Activated naive CD4-positive, alpha-beta T cell treated with anti-CD3 and anti-CD28 coated beads for 36 hours (primary cell): ENCODE measurements at places on chromosomes 3 and 15.

DNA sequence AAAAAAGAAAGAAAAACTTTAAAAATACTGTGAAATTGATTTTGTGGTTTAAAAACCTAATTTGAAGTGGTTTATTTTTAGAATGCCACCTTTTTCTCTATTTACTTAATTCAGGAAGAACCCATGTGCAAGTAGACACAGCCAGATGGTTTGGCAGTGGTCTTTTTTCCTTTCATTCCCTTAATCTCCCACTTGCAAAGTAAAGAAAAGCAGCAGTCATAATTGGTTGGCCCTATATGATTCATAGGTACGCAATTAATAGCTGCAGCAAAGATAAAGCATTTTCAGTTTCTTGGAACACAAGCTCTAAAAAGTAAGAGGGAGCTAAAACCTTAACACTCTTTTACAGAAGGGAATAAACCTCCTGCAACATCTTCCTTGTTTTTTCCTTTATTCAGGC is 115.3 kb downstream of the MECOM start:
- DNase-seq = no peak

GRCh38 chr15:100198442-100198841 is 143.3 kb downstream of the ADAMTS17 start:
- no peak for DNase-seq

DNA sequence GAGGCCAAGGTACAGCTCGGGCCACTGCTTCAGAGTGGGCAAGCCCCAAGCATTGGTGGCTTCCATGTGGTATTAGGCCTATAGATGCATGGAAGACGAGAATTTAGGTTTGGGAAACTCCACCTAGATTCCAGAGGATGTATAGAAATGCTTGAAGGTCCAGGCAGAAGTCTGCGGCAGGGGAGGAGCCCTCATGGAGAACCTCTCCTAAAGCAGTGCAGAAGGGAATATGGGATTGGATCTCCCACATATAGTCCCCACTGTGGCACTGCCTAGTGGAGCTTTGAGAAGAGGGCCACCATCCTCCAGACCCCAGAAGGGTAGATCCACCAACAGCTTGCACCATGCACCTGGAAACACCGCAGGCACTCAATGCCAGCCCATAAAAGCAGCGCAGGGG is 48.1 kb upstream of the XXYLT1 start:
- DNase-seq = peak; percentile 7

DNA sequence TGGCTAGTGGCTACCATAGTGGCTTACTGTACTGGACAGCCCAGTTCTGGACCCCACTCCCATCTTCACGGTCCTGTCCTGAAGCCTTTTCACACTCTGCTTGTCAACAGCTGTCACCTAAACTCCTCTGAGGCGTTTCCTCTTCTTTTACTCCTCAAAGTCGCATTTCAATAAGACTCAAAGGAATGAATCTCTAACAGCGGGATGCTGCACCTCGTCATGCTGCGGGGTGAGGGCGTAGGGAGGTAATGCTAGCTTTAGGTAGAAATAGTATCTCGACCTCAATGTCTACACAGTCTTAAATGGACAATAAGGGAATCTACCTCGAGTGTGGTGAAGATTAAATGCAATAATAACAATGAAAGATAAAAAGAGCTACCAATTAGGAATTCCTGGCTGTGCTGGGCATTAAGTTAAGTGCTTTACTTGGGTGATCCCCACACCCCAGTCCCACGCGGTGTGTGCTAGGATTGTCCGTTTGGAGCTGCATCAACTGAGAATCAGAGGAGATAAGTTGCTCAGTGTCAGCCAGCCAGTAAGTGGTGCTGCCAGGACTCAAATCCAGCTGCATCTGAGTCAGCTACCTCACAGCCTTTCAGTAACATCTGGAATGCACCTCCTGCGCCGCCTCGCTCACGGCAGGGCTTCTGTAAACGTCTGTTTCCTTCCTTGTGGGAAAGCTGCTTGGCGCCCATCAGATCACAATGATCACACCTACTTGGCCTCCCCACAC is 14.0 kb downstream of the PLA2G4D start:
- no peak for DNase-seq

- DNase-seq = no peak
Observed at GRCh38 chr3:39000008-39000450, 51.7 kb downstream of the SCN11A start.

GRCh38 chr15:99250001-99250400 is 620 bp upstream of the TTC23 start:
- no peak for DNase-seq
